ENCODE measurements at places on chromosomes 2 and 18. TPM values are rescaled to one million over a fixed set of nuclear protein-coding genes. Genes with fewer than 3 reads are reported as not detected.

CTLA4 gene
- 49.2 TPM for total RNA-seq

DBI gene
- total RNA-seq = 126 TPM

TBR1 gene
- 0.05 TPM for total RNA-seq

LIPG gene
- not detected for total RNA-seq

C2orf80 gene
- not detected for total RNA-seq

ANKRD30BL gene
- total RNA-seq = not detected

UGT1A3 gene
- total RNA-seq = not detected

RAMP1 gene
- total RNA-seq = 11.8 TPM

SP140 gene
- 111 TPM for total RNA-seq

ADAM23 gene
- total RNA-seq = not detected

CFAP65 gene
- total RNA-seq = not detected

ABHD1 gene
- 0.24 TPM for total RNA-seq

ACMSD gene
- not detected for total RNA-seq

MOCOS gene
- 0.17 TPM for total RNA-seq

TCF23 gene
- total RNA-seq = 0.05 TPM

DSC2 gene
- total RNA-seq = not detected

LRRC30 gene
- total RNA-seq = not detected

INSIG2 gene
- total RNA-seq = 27.6 TPM

CCDC74A gene
- total RNA-seq = 2.3 TPM

IRS1 gene
- total RNA-seq = 6.3 TPM

SPATA3 gene
- total RNA-seq = not detected

UNC50 gene
- 29.1 TPM for total RNA-seq

C2orf15 gene
- 0.20 TPM for total RNA-seq

SIX3 gene
- total RNA-seq = not detected

MYO7B gene
- total RNA-seq = 0.54 TPM

FAM210A gene
- total RNA-seq = 17.2 TPM

SALL3 gene
- total RNA-seq = not detected

UGT1A10 gene
- total RNA-seq = not detected

RNF152 gene
- total RNA-seq = 0.05 TPM

EMILIN1 gene
- total RNA-seq = 1.4 TPM

ATOH8 gene
- total RNA-seq = 2.1 TPM

CENPA gene
- 27.7 TPM for total RNA-seq

ACADL gene
- total RNA-seq = not detected

KATNAL2 gene
- total RNA-seq = not detected
